Mammary epithelial cell (primary cell): ENCODE measurements at places on chromosomes 1 and 21.

GRCh38 chr21:31908106-31909031 is 35.5 kb downstream of the HUNK start:
- no peak for DNase-seq

DNA sequence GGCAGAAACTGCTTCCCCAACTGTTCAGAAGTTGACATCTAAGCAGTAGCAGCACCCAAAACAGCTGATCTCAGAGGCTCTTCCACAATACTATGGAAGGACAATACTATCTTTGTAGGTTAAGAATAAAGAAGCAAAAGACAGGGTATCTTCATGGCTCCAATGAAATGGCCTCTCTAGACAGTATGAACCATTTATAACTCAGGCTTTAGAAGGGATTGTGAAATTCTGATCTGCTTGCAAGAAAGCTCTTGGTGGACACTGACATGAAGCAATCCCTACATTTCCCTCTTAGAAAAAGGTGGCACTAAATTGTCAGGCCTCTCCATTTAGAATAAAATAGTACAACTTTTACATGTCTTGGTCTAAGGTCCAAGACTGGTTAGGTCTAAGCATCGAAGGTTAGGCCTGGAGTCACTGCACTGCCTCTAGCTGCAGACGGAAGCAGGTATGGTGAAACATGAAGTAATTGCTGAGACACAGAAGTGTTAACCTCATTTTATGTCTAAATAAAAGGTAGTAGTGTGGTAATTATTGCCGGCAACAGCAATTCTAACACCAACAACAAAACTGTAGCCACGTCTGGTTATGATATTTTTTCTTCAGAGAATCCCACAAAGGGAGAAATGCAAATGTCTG is 50.6 kb upstream of the HP1BP3 start:
- no peak for DNase-seq

GRCh38 chr1:246788895-246789338 is 64.7 kb downstream of the SCCPDH start:
- no peak for DNase-seq

DNA sequence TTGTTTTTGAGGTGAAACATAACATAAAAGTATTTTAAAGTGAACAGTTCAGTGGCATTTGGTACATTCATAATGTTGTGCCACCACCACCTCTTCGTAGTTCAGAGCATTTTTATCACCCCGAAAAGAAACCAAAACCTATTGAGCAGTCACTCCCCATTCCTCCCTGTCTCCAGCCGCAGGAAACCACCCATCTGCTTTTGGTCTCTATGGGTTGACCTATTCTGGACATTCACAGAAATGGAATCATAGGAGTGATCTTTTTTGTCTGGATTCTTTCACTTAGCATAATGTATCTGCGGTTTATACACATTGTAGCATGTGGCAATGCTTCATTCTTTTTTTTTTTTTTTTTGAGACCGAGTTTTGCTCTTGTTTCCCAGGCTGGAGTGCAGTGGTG is 141.2 kb downstream of the VPS13D start:
- DNase-seq, result no peak

- DNase-seq, result peak; percentile 97
Measured at GRCh38 chr1:206633708-206634121, 1.6 kb upstream of the DYRK3 start.

GRCh38 chr1:228340686-228341449 is 65.8 kb downstream of the TRIM11 start:
- DNase-seq, result no peak

GRCh38 chr1:112840631-112841624 is 115.1 kb downstream of the SLC16A1 start:
- no peak for DNase-seq

GRCh38 chr1:86345042-86345441 is 51.1 kb downstream of the ODF2L start:
- no peak for DNase-seq

DNA sequence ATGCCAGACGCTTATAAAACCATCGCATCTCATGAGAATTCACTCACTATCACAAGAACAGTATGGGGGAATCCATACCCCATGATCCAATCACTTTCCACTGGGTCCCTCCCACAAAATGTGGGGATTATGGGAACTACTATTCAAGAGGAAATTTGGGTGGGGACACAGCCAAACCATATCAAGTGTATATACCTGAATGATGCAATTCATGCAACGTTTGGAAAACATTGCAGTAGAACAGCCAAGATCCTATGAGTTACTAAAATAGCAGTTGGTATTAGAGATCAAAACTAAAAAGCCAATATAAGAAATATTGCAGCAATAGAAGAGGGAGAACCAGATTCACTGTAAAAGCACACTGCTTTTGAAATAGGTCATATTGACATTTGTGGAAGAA is 1543.9 kb upstream of the B3GALT2 start:
- DNase-seq, result no peak

DNA sequence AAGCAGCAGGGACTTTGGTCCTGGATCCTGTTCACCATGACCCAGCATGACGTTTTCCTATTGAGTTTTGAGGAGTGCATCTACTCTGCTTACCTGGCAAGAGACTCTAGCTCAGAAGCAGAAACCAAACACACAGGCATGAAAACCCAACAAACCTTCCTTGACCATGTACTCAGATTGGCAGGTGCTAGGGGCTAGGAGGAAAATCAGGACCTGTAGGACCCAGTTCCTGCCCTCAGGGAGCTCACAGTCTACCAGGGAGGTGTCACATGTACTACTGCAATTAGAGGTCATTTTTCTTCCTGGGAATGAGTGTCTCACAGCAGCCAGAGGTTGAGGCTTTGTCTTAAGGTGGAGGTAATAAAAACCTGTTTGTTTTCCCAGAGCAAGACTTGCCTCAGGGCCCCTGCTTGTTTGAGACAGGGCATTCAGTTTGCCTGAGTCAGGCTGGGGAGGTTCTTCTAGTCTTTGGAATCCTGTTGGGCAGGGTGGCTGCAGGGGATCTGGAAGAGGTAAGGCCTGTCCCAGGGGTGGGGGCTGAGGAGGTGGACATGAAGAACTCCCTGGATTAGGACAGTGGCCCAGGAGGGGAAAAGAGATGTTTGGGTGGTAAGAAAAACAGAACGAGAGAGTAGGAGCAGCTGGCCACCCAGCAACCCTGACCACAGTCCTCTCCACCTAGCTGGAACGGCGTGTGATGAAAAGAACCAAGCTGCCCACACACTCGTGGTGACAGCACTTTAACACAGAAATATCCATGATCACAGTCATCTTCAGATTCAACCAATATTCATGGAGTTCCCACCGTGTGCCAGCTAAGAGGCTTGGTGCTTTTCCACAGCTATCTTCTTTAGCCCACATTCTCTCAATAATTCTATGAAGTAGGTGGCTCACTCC is 30.8 kb downstream of the IER5 start:
- DNase-seq, result peak; percentile 99

DNA sequence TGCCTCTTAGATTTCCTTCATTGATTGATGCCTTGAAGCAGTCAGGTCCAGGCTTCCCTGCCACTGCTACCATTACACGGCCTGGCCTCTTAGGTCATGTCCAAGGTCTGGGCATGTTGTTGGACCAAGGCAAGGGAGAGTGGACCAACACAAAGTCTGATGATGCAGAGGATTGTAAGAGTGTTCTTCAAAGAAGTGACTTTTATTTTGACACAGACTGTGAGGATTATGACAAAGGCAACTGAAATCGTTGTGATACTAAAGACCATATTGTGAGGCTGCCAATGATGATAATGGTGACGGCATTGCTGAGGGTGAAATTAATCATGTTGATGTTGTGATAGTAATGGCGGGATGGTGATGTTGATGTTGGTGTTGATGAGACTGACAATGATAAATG is 149.5 kb downstream of the GRIK3 start:
- no peak for DNase-seq

DNA sequence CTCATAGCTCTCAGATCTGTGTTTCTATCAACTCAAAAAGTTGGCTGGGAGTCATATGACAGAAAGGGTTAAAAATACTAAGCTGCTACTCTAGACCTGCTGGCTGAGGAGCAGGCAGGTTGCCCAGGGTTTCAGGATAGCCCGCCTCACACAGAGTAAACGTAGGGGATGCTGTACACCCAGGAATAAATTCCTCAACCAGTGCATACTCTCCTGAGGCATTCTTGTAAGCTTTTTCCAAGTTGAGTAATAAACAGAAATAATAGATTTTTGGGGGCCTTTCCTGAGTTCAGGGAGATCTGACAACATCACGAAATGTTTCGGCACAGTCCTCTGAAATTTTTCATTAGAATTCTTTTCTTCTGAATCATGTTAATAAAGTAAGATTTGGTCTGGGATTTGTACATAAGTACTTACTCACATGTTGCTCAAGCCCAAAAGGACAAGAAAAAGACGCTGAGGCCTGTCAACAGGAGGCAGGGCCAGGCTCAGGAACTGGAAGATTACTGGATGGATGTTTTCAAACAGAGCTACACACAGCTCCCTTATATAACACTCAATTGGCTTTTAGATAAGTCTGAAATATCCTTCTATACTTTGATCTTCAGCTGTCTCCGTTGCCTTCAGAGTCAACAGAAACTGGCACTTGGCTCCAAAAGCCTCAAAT is 41.0 kb downstream of the TGFBR3 start:
- peak; percentile 90 for DNase-seq

DNA sequence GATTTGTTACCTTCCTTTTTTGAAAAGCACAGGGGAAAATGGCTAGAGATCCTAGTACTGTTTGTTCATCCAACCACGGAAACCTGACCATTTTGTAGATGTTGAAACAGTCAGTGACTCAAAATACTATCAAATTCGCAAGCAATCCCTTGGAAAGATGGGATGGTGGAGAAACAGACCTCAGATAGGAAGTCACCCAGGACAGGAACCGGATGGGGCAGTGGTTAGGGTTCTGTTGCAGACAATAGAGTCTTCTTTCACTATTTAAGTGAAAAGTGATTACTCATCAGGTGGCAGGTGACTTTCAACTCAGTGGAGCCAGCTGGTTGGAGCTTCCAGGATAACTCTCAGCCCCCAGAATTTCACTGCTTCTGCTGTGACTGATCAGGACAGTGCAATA is 17.0 kb downstream of the LHX4 start:
- DNase-seq, result peak; percentile 41

GRCh38 chr1:166999500-167000055 is 10.5 kb downstream of the MAEL start:
- no peak for DNase-seq

- DNase-seq, result no peak
Measured at GRCh38 chr21:39037807-39038405, 145.3 kb downstream of the PSMG1 start.

DNA sequence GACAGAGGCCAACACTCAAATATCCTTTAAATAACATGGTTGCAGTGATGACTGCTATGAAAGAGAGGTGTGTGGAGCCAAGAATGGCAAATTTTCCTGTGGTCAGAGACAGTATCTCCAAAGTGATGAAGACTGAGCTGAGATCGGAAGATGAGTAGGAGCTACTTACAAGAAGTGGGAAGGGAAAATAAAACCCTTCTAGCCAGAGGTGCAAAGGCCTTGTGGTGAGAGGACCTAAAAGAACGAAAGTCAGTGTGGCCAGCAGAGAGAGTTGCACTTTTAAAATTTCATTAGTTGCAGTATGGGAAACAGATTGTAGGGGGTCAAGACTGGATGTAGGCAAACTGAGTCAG is 17.8 kb downstream of the SLAMF7 start:
- no peak for DNase-seq

DNA sequence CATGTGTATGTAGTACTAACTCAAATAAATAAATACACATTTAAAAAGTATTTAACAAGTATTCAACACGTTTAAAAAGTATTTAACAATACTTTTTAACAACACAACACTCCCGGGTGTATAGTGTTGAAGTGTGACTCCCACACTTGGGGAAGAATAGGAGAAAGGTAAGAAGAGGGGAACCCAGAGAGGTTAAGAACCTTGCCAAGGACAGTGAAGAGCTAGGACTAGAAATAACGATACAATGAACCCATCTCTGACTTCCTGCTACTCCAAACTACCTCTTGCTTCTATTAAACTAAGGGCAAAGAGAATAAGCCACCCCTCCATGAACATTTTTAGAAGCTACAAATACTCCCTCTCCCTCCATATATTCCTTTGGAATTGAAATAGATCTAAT is 1.7 kb upstream of the GFI1 start:
- DNase-seq, result no peak

DNA sequence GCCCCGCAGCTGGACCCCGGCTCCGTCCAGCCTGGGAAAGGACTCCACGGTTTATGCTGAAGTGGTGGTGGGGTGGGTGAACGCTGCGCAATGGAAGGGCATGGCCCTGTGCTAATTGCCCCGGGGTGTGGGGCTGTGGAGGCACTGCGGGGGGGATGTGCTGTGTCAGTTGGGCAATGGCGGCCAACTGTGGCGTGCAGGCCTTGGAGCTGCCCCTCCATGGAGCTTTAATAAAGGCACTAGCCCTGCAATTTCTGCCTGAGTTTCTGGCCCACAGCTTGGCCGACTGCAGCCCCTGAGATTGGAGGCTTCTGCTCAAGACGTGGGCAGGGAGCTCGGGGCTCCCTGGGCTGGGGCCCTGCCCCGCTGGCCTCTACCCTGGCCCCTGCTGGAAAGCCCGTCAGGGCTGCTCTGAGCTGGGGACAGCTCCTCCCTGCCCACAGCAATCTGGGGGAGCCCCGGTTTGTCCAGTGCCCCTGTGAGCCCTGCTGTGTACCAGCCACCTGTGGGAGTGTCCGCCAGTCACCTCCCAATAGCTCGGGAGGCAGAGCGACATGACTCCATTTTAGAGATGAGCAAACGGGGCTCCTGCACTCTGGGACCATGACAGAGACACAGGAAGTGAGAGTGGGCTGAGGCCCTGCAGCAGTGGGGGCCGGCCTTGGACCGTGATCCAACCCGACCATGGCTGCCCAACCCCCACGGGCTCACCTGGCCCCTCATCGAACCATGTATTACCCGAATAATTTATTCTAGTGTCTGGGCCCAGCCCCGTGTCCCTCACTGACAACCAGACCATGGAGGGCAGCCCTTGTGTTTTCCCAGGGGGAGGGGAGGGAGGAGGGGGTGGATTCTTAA is 8.7 kb upstream of the TNFRSF14 start:
- no peak for DNase-seq

- DNase-seq, result no peak
Measured at GRCh38 chr1:99560207-99561040, 85.5 kb upstream of the PALMD start.

GRCh38 chr1:87993051-87993450 is 664.4 kb downstream of the LMO4 start:
- DNase-seq, result no peak

DNA sequence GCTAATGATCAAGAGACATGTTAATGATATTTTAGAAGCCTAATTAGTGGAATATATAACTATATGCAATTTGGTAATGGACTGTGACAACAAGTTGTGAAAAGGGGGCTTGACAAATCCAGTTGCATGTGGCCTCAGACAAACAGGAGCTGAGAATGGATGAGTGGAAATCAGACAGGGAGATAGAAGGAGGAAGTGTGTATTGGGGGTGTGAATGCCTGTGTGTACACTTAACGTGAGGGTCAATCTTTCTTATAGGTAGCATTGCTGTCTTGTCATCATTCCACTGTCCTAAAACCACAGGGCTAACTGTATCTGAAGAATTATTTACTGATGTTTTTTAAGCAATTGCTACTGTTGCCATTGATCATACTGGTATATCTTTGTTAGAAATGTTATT is 64.8 kb downstream of the PBX1 start:
- DNase-seq, result no peak

GRCh38 chr1:64845831-64846425 is 101.1 kb downstream of the RAVER2 start:
- DNase-seq, result no peak
